Activated CD4-positive, CD25-positive, alpha-beta regulatory T cell (primary cell): ENCODE measurements at places on chromosomes 5 and 9.
A peak's percentile ranks its signal among the peaks of the same experiment; 100 is the strongest.

DNA sequence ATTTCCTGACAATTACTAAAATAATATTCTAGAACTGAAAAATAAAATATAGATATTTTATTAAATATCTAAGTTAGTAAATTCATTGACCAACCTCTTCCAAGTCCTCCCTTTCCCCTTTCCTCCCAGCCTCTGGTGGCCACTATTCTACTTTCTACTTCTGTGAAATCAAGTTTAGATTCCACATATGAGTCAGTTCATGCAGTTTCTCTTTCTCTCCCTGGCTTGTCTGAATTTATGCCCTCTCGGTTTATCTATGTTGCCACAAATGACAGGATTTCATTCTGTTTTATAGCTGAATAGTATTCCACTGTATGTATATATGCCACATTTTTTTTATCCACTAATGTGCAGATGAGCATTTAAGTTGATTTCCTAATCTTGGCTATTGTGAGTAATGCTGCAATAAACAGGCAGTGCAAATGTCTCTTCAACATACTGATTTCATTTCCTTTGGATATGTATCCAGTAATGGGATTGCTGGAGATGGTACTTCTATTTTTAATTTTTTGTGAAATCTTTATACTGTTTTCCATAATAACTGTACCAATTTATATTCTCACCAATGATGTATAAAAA lies 52.3 kb downstream of the WDR36 start:
- no peak for DNase-seq

DNA sequence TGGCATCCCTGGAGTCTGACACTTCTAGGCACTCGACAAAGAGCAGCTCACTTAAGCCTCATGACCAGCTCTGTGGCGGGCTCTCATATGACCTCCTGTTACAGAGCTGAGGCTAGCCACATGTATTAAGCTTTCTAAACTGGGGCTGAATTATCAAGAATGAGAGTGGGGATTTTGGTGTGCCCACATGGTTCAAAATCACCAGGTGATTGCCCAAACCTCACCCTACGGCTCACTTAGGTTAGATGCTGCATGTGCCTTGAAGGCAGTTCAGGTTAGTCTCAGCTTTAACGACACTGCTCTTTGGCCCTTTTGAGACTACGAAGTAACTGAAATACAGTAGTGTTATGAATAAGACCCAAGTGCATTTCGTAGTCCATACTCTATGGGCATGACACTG lies 39.4 kb upstream of the SMIM32 start:
- DNase-seq, result no peak

DNA sequence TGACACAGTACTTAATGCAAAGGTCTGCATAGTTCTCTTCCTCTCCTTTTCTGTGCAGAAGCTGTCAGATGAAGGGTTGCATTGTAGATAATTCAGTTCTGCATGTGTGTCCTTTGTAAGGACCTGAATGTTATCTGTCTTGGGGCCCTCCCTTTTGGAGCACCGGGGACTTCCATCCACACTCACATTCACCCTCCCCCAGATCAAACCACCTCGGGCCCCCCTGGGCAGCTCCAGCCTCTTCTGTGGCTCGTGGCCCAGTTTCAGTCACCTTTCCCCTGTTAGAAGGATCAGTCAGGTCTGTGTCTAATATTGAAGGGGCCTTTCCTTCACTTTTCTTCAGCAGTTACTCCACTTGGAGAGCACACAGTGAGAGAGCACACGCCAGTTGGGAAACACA lies 11.0 kb downstream of the DMRT1 start:
- no peak for DNase-seq

DNA sequence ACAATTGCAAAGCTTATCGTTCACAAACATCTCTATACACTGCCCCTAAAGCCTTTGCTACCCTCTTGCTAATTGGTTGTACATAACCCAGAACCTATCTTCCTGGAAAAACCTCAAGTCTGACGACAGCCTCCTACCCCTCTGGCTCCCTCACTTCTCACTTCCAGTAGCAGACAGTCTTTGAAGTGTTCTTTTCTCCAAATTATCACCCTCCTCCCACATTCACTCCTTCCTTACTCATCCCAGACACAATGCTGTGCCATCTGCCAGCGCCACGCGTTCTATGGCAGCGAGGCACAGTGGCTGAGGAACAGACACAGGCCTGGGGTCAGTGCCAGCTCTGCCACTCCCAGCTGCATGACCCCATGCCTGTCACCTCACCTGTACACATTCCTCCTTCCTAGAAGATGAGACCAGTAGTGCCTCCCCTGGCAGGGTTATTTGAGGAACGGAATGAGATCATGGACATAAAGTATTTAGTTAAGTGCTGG lies 27.7 kb downstream of the CLTA start:
- no peak for DNase-seq

DNA sequence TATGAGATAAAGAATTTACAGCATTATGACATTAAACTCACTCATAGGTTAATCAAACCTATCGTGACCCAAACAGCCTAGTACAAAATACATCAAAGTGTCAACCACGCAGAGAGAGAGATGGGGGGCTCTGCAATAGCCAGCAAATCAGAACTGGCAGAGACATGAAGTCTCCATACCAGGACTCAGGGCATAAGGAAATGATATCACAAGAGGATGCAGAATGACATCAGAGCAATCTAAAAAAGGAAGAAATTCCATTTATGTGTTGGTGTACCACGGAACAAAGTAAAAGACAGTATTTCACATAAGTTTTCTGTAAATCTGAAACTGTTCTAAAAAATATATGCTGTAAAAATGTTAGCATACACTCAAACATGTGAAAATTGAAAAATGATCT lies 24.6 kb downstream of the BICD2 start:
- DNase-seq, result no peak

DNA sequence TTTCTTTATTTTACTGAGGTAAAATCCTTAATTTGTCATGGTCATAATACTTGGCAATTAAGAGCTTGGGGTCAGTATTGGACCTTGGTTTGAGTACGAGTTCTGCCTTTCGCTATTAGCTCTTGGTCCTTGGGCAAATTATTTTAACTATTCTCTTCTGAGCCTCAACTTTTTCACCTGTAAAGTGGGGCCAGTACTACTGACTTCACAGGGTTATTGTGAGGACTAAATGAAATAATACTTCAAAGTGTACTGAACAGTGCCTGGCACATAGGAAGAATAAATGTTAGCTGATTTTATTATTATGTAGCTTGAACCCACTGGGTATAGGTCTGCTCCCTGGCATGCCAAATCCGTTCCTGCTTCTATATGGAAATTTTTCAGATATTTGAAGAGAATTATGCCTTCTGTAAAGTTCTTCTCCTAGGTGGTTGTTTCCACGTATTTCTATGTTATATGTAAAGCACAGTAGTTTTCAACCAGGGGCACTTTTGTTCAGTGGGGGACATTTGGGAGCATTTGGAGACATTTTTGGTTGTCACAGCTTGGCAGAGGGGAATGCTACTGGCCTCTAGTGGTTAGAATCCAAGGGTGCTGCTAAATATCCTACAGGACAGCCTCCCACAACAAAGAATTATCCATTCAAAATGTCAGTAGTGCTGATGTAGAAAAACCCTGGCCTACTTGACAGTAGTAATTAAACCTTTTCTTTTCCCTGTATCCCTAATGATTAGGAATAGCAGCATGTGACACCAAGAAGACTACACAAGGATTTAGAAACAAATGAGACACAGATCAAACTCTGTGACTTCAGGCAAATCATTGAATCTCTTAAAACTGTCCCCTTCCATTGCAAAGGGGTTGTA lies 4.5 kb downstream of the RCL1 start:
- no peak for DNase-seq

DNA sequence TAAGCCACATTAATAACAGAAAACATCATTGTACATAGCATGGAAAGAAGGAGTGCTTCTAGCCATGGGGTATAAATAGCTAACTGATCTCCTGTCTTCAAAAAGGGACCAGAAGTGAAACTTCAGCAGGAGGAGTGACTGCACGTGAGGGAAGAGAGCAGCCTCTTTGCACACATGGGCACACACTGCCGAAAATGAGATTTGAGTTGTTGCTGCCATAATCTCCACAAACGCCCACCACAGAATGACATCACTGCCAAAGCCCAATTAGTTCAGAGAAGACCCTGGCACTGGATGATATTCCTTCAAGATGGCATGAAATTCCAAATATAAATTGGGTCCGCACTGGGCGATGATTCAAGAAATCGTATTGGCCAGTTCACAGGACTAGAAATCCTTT lies 238.9 kb upstream of the NR4A3 start:
- no peak for DNase-seq

DNA sequence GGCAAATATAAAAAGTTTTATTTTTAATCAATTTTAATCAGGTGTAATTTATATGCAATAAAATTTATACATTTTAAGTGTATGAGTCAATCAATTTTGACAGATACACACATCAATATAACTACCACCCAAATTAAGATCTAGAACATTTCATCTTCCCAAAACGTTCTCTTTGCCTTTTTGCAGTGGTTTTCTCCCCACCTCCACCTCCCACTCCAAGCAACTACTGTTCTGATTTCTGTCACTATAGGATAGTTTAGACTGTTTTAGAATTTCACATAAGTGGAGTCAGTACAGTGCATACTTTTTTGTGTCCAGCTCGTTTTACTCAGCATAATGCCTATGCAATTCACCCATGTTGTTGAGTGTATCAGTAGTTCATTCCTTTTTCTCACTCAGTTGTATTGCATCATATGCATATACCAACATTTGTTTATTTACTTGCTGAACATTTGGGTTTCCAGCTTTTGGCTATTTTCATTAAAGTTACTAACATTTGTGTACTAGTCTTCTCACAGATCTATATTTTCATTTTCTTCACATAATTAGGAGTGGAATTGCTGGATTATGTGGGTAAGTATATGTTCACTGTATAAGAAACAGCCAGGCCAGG lies 52.2 kb upstream of the DHFR start:
- DNase-seq, result no peak

GRCh38 chr9:72363908-72364678 lies 915 bp downstream of the ZFAND5 start:
- peak; percentile 64 for DNase-seq

GRCh38 chr5:174047472-174048099 lies 2.1 kb downstream of the NSG2 start:
- no peak for DNase-seq

GRCh38 chr5:137265457-137265856 lies 233.7 kb downstream of the SPOCK1 start:
- DNase-seq, result no peak

GRCh38 chr5:122608222-122608621 lies 166.7 kb upstream of the SNX2 start:
- no peak for DNase-seq

GRCh38 chr5:41636605-41637004 lies 126.2 kb upstream of the PLCXD3 start:
- no peak for DNase-seq

DNA sequence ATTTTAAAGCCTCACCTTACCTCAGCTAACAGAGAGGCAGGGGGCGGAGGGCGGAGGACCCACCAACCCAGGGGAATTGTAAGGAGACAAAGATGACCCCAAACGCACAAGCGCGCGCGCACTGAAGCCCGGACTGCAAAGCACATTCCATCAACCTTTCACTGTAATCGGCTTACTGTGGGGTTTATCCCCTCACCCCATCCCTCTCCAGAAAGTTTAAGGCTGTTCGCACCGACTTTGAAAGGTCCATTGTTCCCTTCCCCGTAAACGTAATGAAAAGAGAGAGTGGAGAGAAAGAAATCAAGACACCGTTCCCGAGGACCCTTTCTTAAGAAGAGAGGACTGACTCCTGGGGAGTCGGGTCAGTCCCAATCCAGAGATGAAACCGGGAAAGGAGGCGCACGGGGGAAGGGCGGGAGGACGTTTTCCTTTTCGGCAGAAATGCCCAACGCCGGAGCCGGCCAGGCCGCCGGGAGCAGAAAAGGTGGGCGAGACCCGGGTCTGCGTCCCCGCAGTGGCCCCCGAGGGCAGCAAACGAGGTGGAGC lies 464 bp downstream of the CEMIP2 start:
- no peak for DNase-seq

DNA sequence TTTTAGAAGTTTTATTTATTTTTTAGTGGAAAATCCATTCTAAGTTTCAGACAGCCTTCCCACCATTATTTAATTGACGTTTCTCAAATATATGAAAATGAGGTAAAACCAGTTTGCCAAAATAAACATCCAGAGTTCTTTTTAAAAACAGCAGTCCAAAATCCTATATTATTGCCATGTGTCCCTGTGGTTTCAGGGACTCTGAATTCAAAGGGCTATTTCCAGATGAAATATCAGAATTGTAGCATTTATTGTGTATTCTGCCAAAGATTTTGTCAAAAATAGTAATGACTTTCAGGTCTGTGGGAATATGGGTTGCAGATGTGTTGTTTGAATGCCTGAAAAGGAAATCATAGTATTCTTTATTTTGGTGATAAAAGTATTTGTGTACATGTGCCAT lies 41.6 kb downstream of the XRCC4 start:
- DNase-seq, result no peak

DNA sequence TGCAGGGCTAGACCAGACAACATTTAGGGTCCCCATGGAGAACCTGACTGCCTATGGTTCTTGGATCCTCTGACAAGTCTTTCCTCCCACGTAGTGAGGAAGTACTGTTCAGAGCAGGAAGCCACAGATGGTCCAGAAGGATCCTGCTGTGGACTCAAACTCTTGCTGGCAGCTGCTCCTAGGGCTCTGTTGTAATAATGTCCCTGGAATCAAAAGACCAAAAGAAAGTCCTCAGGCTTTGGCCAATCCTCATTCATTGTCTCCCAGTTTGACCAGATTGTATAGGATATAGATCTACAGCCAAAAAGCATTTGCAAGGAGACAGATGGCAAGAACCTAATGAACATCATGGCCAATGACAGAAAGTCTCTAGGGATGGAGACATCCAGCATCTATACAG lies 53.9 kb downstream of the SEMA6A start:
- DNase-seq, result no peak

DNA sequence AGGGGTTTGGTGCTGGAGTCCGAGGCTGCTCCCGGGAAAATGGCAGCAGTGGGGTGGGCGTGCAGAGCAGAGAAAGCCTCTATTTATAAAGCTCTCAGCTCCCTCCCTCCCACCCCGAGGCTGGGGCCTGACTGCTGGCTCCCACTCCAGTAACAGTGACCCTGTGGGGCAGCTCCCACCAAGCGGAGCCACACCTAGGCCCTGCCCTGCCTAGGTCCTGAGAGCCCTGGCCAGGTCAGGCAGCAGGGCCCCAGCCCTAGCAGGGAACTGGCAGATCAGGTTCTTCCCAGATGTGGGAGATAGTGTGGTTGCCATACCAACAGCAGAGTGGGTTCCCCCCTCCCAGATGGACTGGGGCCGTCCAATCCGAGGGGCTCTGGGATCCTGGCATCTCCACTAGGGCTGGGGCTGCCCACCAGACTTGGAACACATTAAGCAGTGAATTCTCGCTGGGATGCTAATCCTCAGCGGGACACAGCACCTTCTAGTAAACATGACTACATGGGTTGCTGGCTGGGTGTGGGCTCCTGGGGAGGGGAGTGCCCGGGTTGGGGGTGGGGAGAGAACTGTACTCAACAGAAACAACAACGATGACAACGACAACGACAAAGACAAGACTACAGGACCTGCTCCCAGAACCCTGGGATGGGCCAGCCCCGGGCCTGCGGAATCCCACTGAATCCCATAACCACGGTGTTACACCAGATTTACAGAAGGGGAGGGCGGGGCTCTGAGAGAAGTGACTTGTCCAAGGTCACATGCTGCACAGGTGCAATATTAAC lies 1.5 kb downstream of the SH3GLB2 start:
- DNase-seq, result no peak
